Kasumi-1 (cell line): ENCODE measurements at places on chromosomes 1 and 21.

GRCh38 chr21:38314558-38314957, 57.8 kb downstream of the KCNJ15 start:
- DNase-seq = no peak

GRCh38 chr1:160360227-160360695, 6.6 kb upstream of the NHLH1 start:
- DNase-seq = no peak

- DNase-seq = no peak
Observed at GRCh38 chr1:160726114-160726497, 12.9 kb upstream of the SLAMF7 start.

- DNase-seq = peak; percentile 58
Observed at GRCh38 chr1:84122780-84123382, 21.2 kb upstream of the PRKACB start.
